ENCODE measurements at places on chromosomes 13 and 19. TPM values are rescaled to one million over a fixed set of nuclear protein-coding genes. Genes with fewer than 3 reads are reported as not detected.

NXNL1 gene
- not detected for total RNA-seq

CGB3 gene
- total RNA-seq = not detected

CDX2 gene
- not detected for total RNA-seq

SERP2 gene
- 4.5 TPM for total RNA-seq

- DNase-seq = no peak
These were observed 351.2 kb upstream of the ARGLU1 start for GRCh38 chr13:106919133-106919532.

- DNase-seq = no peak
These were observed 12.9 kb downstream of the FXYD5 start for GRCh38 chr19:35167251-35168119.

DNA sequence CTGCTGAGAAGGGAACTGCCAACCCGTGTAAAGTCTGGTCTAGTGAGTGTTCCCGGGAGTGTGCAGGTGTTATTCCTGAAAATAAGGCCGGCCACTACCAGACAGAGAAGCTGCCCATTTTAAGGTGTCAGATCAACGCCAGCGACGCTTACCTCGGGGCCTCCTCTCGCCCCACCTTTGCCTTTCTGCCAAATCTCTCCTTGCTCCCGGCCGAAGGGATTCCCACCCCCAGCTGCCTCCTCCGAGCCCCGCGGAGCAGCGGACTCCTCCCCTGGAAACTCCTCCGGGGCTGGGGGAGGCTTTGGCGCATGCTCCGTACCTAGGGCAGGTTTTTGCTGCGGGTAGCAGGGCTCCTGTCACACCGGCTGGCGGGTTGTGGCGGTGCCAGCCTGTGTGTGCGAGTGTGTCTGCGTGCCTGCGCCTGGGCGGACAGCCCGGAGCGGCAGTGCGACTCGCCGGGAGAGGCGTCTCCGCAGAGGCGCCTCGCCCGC lies at the start of gene HS6ST3:
HS6ST3 (plus strand) TSS at position 359 of the 491 bp plus-strand sequence.
- no peak for DNase-seq

GRCh38 chr19:1122972-1123363 lies 19.2 kb downstream of the GPX4 start:
- DNase-seq = no peak

GRCh38 chr19:10736916-10737551 lies 19.2 kb downstream of the DNM2 start:
- DNase-seq = no peak

DNA sequence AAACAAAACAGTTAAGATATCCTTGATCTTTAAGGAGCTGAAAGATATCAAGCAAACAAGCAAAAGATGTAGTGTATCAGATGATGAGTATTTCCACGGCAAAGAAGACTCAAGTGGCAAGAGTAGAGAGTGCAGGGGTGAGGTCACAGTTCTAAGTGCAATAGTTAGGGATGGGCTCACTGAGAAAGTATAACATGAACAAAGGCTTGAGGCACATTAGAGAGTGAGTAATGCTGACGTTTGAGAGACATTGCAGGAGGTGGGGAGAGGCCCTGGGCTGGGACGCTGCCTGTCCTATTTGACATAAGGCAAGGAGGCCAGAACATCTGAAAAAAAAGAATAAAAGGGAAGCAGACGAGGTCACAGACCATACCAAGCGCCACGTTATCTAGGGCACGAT lies 1.4 kb downstream of the DUXA start:
- DNase-seq = no peak

GRCh38 chr13:22144806-22145205 lies 473.9 kb downstream of the FGF9 start:
- no peak for DNase-seq

GRCh38 chr13:101624981-101625380 lies 172.5 kb downstream of the ITGBL1 start:
- no peak for DNase-seq

DNA sequence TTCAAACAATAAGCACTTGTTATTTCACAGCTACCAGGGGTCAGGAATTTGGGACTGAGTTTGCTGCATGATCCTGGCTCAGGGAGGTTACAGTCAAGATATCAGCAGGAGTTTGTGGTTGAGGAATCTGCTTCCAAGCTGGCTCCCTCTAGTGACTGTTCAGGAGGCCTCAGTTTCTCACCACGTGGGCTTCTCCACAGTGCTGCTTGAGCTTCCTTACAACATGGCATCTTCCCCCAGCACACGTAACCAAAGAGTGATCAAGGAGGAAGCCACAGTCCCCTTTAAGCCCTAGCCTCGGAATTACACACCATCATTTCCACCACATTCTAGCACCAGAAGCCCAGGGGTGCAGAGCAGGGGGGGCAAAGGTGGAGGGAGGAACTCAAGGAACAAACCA lies 28.8 kb downstream of the CELF5 start:
- DNase-seq = no peak

- no peak for DNase-seq
These were observed 94.5 kb downstream of the ANKRD10 start for GRCh38 chr13:110820322-110820721.

- no peak for DNase-seq
These were observed 19.9 kb downstream of the LRFN3 start for GRCh38 chr19:35955881-35956634.

Measured in skin of body (tissue), 3 donors.